Activated CD4-positive, alpha-beta T cell treated with anti-CD3 and anti-CD28 coated beads, Interleukin-2, amount 10 ng/mL, durations not matched to agents 7 days and 5 days (primary cell): ENCODE measurements at places on chromosomes 5 and 9.

DNA sequence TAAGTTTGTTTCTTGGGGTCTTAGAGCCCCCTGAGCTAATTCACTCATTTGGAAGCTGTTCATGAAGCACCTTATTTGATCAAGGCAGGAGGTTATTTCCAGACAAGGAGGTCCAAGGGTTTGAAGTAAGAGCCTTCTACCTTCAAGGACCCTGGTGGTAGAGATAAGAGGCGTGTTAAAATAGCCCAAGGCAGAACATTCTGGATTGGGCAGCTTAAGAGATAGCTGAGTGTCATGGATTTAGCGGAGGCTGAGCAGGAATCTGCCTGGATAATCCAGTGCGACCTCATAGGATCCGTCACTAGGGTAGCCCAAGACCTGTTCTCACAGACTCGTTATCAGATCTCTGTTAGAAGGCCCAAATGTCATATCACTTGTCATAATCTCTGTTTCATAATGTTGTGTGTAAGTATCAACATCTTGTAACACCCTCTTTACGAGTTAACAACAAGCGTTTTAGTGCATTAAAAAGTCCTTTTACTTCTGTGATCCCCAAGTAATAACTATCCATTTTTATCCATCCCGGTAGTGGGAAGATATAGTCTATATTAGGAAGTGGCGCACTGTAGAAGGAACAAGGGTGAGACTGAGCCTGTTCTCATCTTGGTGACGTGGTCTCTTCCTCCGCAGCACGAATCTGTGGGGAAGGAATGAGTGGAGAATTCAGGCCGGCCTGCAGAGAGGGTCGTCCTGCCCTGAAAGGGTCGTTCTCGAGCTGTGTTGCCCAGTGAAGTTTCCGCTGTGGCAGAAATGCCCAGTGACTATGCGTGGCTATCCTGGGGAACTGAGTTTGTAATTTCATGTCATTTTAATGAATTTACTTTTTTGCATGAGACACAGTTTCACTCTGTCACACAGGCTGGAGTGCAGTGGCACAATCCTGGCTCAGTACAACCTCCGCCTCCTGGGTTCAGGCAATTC lies 28.8 kb downstream of the SLC25A25 start:
- H3K4me1 ChIP-seq = peaks cover 64% of the 10 kb centered on the region
- DNase-seq = no peak
- no peak overlapping the region for H3K4me3 ChIP-seq
- H3K27me3 ChIP-seq = no peaks in the 10 kb centered on the region
- no peak overlapping the region for H3K27ac ChIP-seq
- peaks cover 16% of the 10 kb centered on the region for H3K36me3 ChIP-seq

DNA sequence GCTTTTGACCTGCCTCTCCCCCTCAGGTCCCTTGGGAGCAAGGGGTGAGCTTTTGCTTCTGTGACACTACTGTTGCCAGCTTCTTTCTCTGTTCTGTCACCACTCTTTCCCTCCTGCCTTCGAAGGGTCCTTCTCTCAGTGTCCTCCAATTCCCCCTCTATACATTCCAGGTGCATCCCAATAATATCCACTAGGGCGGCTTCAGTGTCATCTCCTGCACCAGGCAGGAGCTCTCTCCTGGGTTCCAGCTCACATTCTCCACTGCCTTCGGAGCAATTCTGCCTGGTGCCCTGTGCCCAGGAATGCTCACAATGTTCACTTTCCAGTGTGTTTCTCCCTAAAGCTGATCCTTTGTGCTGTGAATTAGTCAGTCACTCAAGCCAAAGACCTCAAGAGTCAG lies 83.9 kb upstream of the CXCL14 start:
- H3K27ac ChIP-seq = no peak overlapping the region
- H3K4me1 ChIP-seq = peaks cover 3% of the 10 kb centered on the region
- no peak for DNase-seq
- no peaks in the 10 kb centered on the region for H3K36me3 ChIP-seq
- peaks cover 13% of the 10 kb centered on the region for H3K27me3 ChIP-seq

- no peak overlapping the region for H3K27ac ChIP-seq
- no peaks in the 10 kb centered on the region for H3K4me1 ChIP-seq
- no peaks in the 10 kb centered on the region for H3K36me3 ChIP-seq
- peaks cover 2% of the 10 kb centered on the region for H3K27me3 ChIP-seq
- H3K4me3 ChIP-seq = no peak overlapping the region
These were observed 92.9 kb downstream of the DRD1 start for GRCh38 chr5:175351126-175351525.

- no peaks in the 10 kb centered on the region for H3K36me3 ChIP-seq
- no peak overlapping the region for H3K27ac ChIP-seq
- no peaks in the 10 kb centered on the region for H3K4me1 ChIP-seq
- H3K4me3 ChIP-seq = no peak overlapping the region
These were observed 65.5 kb upstream of the LIFR start for GRCh38 chr5:38621840-38622437.

DNA sequence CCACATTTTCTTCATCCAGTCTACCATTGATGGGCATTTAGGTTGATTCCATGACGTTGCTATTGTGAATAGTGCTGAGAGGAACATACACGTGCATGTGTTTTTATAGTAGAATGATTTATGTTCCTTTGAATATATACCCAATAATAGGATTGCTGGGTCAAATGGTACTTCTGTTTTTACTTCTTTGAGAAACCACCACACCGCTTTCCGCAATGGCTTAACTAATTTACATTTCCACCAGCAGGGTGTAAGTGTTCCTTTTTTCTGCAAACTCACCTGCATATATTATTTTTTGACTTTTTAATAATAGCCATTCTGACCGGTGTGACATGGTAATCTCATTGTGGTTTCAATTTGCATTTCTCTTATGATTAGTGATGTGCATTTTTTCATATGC lies 82.2 kb upstream of the RFX3 start:
- H3K4me1 ChIP-seq = no peaks in the 10 kb centered on the region
- no peak overlapping the region for H3K4me3 ChIP-seq
- no peak for DNase-seq
- no peaks in the 10 kb centered on the region for H3K36me3 ChIP-seq
- H3K27ac ChIP-seq = no peak overlapping the region

GRCh38 chr5:1356873-1357787 lies 12.2 kb upstream of the CLPTM1L start:
- H3K27ac ChIP-seq = no peak overlapping the region
- no peak for DNase-seq
- peaks cover 8% of the 10 kb centered on the region for H3K27me3 ChIP-seq
- H3K36me3 ChIP-seq = no peaks in the 10 kb centered on the region

DNA sequence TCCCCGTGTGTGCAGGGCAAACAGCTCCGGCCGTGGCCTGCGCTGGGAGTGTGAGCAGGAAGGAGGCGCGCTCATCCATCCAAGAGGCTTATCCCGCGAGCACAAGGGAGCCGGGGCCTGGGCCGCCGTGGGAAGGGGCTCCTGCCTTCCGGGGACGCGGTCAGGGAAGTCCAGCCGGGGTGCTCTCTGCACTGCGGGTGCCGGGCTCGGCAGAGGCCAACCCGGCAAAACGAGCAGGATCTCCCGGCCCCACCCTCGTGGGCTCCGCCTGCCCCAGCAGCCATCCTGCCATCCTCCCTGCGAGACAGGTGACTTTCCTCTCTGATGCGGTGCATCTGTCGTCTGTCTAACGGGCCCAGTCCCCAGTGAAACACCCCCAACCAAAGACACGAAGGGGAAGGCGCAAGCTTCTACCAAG lies 244.2 kb downstream of the AUH start:
- H3K27me3 ChIP-seq = peaks cover 5% of the 10 kb centered on the region
- peaks cover 28% of the 10 kb centered on the region for H3K4me1 ChIP-seq
- H3K36me3 ChIP-seq = peaks cover 28% of the 10 kb centered on the region

DNA sequence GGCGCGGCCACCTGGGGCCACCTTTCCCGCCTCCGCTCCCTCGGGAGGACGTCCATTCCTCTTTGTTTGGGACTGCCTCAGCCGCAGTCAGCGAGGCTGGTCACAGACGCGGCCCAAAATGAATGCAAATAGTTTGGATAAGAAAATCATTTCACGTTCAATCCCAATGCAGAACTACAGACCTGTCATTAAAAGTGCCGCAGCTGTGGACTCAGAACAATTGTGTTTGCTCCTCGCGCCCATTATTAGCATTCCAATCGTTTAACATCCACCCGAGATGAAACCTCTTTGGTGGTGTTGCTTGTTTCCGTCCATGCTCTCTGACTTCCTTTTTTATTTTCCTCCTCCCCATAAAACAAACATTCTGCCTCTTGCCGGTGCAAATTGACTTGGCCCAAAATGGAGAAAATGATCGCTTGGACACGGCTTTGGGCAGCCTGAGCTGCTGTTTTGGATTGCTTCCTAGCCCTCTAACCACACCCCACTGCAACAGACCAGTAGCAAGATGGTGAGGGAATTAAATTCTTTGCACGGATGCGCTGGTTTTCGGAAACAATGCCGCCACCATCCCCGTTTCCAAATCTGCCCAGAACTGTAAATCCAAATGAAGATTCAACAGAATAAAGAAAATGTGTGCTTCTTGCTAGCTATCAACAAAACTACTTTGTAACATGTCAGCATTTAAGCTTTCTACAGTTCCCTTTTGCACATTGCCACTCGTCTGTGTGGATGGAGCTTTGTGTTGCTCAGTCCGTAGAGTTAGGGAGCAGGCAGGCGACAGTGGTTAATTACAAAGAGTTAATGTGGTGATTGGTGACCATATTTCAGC lies 784 bp downstream of the NLN start:
- peaks cover 40% of the 10 kb centered on the region for H3K4me1 ChIP-seq
- H3K36me3 ChIP-seq = peaks cover 7% of the 10 kb centered on the region
- peak; percentile 13 for DNase-seq

- no peak for DNase-seq
- no peak overlapping the region for H3K27ac ChIP-seq
- H3K36me3 ChIP-seq = no peaks in the 10 kb centered on the region
- H3K27me3 ChIP-seq = peaks cover 2% of the 10 kb centered on the region
These were observed 192.4 kb downstream of the MAST4 start for GRCh38 chr5:66788556-66788955.

- peaks cover 37% of the 10 kb centered on the region for H3K27me3 ChIP-seq
- no peak for DNase-seq
- H3K36me3 ChIP-seq = no peaks in the 10 kb centered on the region
- H3K27ac ChIP-seq = no peak overlapping the region
- no peak overlapping the region for H3K4me3 ChIP-seq
These were observed 72.7 kb downstream of the MAP1B start for GRCh38 chr5:72179816-72180440.

GRCh38 chr5:98936948-98937715 lies 8.3 kb upstream of the CHD1 start:
- H3K27ac ChIP-seq = no peak overlapping the region
- no peak overlapping the region for H3K4me3 ChIP-seq
- peaks cover 25% of the 10 kb centered on the region for H3K4me1 ChIP-seq
- peaks cover 9% of the 10 kb centered on the region for H3K36me3 ChIP-seq

- DNase-seq = no peak
- H3K4me3 ChIP-seq = no peak overlapping the region
- no peaks in the 10 kb centered on the region for H3K36me3 ChIP-seq
- H3K4me1 ChIP-seq = no peaks in the 10 kb centered on the region
- no peaks in the 10 kb centered on the region for H3K27me3 ChIP-seq
- no peak overlapping the region for H3K27ac ChIP-seq
These were observed 48.6 kb downstream of the NR2F1-AS1 start for GRCh38 chr5:93532370-93532769.

GRCh38 chr9:96172797-96173196 lies 129.2 kb downstream of the HSD17B3 start:
- H3K4me1 ChIP-seq = no peaks in the 10 kb centered on the region
- H3K4me3 ChIP-seq = no peak overlapping the region
- H3K27ac ChIP-seq = no peak overlapping the region
- peaks cover 40% of the 10 kb centered on the region for H3K27me3 ChIP-seq
